Kidney tubule cell (primary cell): ENCODE measurements at places on chromosomes 3 and 15.

GRCh38 chr3:57224856-57225255 lies 2.7 kb upstream of the APPL1 start:
- DNase-seq, result no peak

DNA sequence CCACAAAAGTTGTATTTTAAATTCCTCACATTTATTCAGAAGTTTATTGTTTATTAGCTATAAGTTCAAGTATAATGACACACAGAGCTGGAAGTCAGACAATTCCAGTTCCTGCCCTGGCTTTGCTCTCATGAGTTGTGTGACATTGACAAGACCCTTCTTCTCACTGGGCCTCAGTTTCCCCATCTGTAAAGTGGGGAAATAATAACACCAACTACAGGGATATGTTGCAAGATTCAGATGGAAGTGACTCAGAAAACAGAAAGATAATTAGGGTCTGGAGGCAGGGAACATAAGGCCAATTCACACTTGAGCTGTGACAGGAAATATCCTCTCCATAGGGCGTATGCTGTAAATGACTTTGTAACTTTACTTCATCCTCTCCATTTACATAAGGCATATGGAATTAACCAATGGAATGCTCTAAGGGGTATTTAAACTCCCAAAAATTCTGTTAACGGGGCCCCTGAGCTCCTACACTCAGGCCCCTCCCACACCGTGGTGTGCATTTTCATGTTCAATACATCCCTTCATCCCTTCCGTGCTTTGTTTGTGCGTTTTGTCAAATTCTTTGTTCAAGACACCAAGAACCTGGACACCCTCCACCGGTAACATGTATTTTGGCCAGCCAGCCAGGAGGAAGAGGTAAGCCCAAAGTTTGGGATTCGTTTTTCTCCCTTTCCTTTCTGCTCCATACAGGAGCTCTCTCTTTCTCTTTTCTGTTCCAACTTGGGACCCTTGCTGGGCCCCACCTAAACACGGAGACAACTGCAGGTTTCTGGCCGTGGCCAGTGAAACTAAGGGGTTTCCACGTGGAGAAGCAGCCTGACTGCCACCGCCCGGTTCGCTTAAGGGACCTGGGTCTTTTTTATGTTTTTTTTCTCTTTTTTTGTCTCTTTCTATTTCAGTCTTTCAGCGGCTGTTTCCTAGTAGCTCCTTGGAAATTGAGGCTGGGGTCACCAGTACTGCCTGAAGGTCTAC lies 16.9 kb downstream of the CYP11A1 start:
- no peak for DNase-seq

- no peak for DNase-seq
These were observed 218.7 kb downstream of the FEZF2 start for GRCh38 chr3:62154457-62155148.

GRCh38 chr3:40992023-40992422 lies 207.3 kb upstream of the CTNNB1 start:
- DNase-seq, result no peak

DNA sequence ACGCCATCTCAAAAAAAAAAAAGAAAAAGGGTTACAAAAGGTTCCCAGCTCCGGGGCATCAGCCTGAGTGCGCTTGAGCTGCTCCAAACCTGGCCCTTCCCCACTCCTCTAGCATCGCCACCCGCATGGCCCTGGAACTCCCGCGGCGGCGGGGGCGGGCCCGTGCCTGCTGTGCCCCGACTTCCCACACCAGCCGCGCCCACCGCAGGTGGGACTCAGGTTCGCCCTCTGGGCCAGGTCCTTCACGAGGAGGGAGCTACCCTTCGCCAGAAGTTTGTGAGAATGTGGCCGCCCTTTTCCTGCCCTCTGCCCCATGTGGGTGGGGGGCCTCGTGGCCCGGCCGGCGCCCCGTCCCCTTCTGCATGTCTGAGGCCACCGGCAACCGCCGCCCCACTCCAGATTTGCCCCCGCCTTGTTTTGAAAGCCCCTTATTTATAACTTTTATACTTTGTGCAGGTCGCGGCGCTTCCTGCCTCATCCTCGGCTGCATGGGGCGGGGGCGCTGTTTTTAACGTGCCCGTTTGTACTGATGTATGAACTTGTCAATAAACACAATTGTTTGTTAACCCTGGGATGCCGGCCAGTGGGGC lies 507 bp upstream of the JMJD7 start:
- no peak for DNase-seq

DNA sequence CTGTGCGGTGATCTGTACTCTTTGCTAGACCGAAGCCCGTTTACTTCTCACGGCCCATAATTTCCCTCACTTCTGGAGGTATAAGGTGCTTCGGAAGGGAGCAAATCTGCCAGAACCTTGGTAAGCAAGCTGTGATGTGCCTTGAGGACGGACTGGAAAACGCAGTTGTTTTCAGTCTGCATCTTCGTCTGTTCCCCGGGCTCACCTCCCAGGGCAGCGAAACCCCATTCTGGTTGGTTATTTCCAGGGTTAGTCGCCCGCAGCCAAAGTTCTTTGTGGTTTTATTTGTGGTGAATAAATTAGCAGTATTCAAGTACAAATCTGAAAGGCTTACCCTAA lies 401 bp downstream of the RAMAC start:
- no peak for DNase-seq
